ENCODE measurements at places on chromosomes 3 and 15.

DNA sequence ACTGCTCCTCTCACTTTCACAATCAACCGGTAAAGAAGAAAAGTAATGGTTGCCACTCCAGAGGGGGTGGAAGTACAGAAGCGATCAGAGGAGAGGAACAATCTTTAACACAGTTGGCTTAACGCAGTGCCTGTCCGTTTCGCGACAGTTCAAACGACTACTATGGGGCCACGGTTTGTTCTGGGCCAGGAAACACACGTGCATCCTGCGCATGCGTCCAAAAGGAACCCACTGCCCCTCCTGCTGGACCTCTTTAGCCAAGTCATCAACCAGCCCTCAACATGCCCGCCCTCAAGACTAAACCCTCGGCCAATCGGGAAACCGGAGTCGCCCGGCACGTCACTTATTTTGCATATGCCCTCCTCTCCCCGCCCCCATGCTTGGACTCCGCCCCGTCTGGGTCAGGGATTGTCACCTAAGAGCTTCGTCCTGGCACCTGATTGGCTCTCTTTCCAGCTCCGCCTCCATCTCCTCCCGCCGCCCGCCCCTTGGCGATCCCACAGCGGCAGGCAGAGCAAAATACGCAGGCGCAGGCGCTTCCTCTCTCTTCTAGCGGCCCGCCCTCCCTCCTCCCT, 345 bp upstream of the CDV3 start:
- no peak for DNase-seq

- DNase-seq: no peak
Observed at GRCh38 chr15:67116742-67117141, 51.3 kb downstream of the SMAD3 start.

GRCh38 chr3:133851266-133851906, 44.3 kb downstream of the RAB6B start:
- no peak for DNase-seq

DNA sequence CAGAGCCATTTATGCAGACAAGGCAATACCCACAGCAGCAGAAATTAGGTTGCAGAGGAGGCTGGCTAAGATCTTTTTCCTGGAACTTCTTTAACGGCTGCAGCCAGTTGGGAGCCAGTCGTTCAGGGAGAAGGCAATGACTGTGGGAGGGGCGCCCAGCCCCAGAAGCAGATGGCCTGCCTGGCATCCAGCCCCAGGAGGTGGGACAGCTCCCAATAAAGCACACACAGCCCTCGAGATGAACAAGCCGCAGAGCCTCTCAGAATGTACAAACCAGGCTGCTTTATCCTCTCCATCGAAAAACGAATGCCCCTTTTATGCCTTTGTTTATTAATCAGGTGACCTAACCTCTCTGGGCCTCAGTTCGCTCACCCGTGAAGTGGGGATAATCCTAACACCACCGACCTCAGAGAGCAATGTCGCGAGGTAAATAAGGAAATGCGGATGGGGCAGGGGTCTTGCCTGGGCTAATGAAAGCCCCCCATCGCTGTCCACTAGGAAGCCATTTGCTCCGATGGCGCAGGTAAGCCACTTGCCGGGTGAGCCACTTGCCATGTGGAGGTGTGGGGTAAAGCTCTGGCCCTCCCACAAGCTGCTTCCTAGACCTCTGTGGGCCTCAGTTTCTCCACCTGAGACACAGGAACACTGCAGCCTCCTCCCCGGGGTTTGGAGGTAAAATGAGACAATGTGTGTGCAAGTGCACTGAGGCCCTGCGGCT, 35.8 kb downstream of the MGLL start:
- no peak for DNase-seq

- DNase-seq: no peak
Observed at GRCh38 chr15:49506341-49506740, 83.3 kb downstream of the FGF7 start.

DNA sequence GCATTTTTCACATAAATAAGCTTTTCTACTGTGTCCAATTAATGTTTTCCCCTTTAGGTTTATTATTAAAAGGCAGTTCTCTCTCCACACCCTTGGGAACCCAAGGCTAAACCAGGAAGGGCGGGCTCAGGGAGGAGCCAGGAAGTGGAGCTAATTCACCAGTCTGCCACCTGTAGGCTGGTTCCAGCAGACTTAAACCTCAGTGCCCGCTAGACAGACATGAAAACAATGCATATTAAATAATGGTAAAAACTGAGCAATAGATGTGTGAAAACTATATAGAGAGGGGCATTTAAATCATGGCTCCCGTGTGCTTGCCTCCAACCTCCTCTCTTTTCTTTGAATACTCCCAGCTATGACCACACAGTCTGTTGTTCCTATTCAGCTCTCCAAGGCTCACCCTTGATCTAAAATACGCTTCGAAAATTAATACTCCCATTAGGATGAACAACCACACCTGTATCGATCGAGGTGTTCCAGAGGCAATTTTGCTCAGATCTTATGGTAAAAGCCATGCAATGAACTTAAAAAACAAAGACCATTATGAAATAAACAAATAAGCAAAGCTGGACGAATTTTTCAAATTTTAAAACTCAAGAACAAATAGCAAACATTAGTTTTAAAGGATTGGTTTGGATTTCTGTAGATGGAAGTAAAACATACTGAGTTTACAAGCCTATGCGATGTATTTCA, 253.3 kb downstream of the TJP1 start:
- DNase-seq: no peak
